ENCODE measurements at places on chromosomes 3 and 15. TPM values are rescaled to one million over a fixed set of nuclear protein-coding genes. Genes with fewer than 3 reads are reported as not detected.

Gene MCF2L2
- total RNA-seq = 2.7 TPM

- DNase-seq = no peak
Observed at GRCh38 chr3:33041909-33042308, 55.0 kb downstream of the GLB1 start.

- DNase-seq = no peak
Observed at GRCh38 chr15:62173215-62173614, 8.1 kb upstream of the C2CD4B start.

DNA sequence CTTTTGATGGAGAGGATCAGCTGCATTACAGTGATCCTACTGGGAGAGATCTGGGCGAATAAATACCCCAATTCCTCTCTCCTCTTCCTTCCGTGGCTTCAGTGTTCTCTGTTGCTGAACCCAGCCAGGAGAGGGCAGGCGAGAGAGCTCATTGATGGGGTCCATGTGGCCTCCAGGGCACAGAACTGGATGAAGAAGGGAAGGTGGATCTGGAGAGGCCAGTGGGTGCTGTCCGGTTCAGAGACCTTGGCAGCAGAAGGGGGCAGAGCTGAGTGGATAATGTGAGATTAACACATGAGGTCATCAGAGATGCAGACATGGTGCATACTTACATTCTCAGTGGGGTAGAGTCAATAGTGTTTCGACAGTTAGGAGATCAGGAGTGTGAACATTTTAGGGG lies 193.6 kb downstream of the CLSTN2 start:
- DNase-seq = no peak

Gene CACNA2D3
- 2.5 TPM for total RNA-seq

Gene SENP7
- total RNA-seq = 33.6 TPM

- no peak for DNase-seq
Observed at GRCh38 chr3:31291818-31292217, 240.9 kb upstream of the STT3B start.

Gene CCDC39
- total RNA-seq = not detected

GRCh38 chr3:44920081-44920480 lies 45.7 kb downstream of the TGM4 start:
- DNase-seq = no peak

Gene DNAH12
- total RNA-seq = 0.29 TPM

Gene BFSP2
- total RNA-seq = not detected

DNA sequence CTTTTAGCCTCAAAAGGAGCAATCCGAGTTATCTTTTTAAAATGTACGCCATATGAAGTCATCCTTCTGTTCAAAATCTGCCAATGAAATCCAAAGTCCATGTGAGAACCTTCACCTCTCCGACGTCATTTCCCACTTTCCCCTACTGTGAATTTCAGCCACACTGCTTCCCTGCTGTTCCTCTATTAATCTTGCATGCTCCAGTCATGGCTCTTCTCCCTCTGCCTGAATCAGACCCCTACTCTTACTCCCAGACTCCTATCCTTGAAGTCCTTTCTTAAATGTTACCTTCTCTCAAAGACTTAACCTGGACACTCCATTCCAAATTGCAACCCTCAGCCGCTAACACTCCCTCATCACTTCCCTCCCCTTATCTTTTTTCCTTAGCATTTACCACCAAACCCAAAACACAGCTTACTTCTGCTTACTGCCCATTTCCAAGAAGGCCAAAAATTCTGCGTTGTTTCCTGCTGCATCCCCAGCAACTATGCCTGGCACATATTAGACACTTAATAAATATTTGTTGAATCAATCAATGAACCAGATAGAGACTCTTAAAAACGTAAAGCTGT lies 1.2 kb downstream of the NKIRAS1 start:
- DNase-seq = no peak

Gene PRSS50
- 1.1 TPM for total RNA-seq

DNA sequence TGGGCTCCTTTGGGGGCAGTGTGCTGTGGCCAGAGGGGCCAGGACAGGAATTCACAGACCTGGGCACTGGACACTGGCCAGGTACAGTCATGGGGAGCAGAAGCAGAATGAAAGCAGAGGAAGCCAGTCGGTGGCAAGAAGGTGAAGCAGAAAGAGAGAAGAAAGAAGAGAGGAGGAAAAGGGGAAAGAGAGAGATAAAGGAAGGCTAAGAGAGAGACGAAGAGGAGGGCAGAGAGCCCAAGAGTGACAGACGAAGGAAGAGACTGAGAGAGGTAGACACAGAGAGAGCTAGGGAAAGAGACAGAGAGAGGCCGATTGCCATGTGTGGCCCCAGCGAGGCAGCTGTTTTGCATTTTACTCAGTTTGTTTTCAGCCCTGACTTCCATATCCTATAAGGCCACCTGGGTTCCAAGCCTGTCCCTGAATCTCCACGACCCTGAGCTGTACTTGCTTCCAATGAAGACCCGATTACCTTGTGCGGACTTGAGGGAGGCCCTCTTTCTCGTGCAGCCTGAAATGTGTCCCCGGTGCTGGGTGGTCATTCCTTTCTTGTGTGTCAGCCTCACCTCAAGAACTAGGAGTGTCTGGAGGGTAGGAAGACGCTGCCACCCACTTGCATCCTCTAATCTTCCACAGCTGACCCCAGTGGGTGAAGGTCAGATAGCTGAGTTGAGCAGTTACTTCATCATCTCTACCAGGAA lies 73.9 kb downstream of the LSM3 start:
- DNase-seq = no peak

Gene IL17RC
- 30.0 TPM for total RNA-seq

- DNase-seq = peak; percentile 93
Observed at GRCh38 chr3:111071257-111072030, at the start of gene NECTIN3. Gene NECTIN3, plus strand, starts transcription at chr3:111071816. Its CDS starts 202 bp downstream, at chr3:111072018.

- DNase-seq = no peak
Observed at GRCh38 chr3:27089068-27089467, 280.1 kb downstream of the NEK10 start.

Gene SPSB4
- 4.7 TPM for total RNA-seq

DNA sequence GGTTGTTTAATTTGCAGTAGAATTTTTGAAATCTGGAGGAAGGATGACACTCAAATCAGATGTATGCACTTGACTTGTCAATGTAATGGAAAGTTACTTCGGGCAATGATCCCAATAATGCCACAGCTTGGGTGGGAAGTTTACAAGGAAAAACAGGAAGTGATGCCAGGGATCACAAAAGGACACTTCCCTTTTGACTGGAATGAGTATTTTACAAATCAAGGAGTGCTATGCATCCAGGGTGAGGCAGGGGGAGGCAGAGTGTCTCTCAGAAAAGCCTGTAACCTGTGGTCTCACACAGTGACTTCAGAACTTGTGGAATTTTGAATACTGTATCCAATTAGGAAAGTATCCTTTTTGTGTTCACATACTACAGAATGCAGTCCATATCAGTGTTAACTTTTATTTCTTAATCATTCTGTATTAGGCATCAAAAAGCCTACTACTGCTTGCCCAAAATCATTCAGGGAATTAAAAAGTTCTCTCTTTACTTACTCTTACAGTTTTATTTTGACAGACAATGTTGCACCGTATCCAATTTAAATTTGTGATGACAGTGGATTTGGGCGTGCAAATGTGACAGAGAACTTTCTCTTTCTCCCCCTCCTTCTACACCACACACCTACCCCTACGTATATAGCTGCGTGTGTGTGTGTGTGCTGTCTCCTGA lies 445.1 kb downstream of the MECOM start:
- DNase-seq = no peak

GRCh38 chr3:12611117-12611516 lies 52.8 kb downstream of the RAF1 start:
- DNase-seq = no peak

DNA sequence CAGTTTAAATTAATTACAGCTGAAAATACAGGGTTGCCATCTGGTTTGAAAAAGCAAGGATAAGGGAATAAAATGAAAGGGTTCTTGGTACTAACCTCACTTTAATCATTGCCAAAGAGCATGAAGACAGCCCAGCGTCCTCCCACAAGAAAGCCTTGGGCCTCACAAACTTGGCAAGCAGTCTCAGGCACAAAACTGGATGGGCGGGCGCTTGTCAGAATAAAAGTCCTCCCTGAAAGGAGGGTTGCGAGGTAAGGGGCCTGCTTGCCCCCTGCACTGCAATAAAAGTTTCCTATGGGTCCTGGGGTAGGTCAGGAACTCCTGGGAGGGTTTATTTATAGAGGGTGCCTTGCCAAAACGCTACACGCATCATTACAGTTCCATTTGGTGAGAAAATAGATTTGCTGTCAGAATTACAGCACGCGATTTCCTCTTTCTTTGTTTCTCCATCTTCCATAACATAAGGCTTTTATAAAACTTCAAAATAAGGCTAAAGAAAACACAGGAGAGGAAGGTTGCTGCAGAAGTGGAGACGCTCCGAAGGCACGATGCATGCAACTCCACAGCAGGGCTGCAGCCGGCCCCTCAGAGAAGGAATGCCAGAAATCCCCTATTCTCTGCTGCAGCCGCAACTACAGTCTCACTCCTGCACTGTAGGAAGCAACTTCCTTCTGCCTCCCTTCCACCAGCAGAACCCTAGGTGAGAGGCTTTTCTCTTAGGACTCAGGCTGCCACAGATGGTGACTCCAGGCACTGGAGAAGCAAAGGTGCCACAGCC lies 61.3 kb downstream of the VGLL4 start:
- DNase-seq = no peak

Gene IL5RA
- 0.14 TPM for total RNA-seq

Gene PRR20G
- not detected for total RNA-seq

Gene CLEC3B
- total RNA-seq = 0.43 TPM

DNA sequence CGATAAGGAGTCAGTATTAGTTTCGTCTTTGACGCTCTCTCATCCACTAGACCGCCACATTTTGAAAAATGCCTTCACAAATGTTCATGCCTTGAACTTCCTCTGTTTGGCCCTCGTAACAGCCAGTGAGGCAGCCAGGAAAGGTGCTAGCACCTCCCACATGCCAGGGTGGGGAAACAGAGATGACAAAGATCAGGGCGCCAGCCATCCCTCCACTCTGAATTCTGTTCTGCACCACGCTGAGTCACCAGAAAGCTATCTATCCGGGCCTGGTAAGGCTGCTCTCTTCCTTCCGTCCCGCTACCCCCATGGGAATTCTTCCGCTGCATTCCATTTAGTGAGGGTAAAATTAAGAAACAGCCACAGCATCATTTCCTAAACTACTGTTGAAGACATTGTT lies 31.3 kb upstream of the BCL2L10 start:
- no peak for DNase-seq
